ENCODE measurements at places on chromosomes 5 and 9.

GRCh38 chr9:15422372-15423230 lies at the start of gene SNAPC3:
TSS of gene SNAPC3 (plus strand) at chr9:15422876. CDS start at chr9:15422880, 4 bp downstream.
- DNase-seq = peak; percentile 90

GRCh38 chr5:36881807-36882206 lies 5.2 kb downstream of the NIPBL start:
- no peak for DNase-seq

DNA sequence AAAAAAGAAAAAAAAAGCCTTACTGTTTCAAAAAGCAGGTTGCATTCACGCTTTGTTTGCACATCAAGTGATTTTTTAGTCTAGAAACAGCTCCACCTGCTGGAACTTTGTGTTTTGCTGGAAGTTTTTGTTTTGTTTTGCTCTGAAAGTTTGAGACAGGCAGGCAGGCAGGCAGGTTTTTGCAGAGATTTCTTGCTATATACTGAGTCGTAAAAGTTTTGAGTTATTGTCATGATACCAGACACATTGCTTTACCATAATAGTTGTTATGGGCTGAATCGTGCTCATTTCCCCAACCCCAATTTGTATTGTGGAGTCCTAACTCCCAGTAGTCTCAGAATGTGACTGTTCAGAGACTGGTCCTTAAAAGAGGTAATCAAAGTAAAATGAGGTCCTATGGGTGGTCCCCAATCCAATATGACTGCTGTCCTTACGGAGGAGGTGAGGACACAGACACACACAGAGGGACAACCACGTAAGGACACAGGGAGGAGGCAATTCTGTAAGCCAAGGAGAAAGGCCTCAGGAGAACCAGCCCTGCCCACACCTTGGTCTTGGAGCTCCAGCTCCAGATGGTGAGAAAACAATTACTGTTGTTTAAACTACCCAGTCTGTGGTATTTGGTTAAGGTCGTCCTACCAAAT lies 20.9 kb downstream of the OR2Y1 start:
- no peak for DNase-seq

GRCh38 chr5:68898951-68899471 lies 194.8 kb upstream of the SLC30A5 start:
- DNase-seq = no peak

DNA sequence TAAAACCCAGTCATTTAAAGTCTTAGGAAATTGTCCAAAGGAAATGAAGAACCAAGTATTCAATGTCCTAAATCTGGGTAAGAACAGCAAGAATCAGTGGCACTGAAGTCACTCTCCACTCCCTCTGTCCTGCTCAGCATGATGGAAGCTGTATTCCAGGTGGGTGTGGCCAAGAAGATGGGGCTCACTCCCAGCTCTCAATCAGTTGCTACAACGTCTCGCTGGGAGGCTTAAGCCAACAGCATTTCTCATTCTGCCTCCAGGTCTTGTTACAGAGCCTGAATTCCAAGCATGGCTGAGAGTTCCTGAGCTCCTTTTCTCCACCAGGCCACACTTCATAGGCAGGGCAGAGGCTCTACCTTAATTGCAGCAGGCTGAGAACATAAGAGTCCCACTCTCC lies 41.2 kb upstream of the TRIO start:
- DNase-seq = no peak

DNA sequence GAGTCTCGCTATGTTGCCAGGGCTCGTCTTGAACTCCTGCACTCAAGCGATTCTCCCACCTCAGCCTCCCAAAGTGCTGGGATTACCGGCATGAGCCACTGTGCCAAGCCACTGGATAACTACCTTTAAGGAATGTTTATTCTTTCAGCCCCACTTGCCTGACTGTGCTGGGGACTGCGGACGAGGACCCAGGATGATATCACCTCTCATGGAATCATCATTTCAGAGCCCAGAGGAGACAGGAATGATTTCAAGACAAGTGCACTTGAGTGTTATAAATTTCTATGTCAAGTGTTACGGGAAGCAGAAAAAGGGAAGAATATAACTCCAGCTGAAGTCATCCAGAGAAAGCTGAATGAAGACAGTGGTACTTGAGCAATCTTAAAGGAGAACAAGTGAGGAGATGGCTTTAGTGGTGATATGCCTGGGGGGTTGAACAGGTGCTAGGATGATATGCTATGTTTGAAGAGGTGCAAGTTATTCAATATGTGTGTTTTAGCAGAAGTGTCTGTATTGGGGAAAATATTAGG lies 109.3 kb downstream of the DCP2 start:
- no peak for DNase-seq

- no peak for DNase-seq
These were observed 1.8 kb downstream of the MCTP1 start for GRCh38 chr5:95283022-95283615.

GRCh38 chr9:20290257-20290656 lies 332.0 kb downstream of the MLLT3 start:
- DNase-seq = no peak

GRCh38 chr9:105954517-105954916 lies 260.2 kb downstream of the TMEM38B start:
- DNase-seq = no peak

DNA sequence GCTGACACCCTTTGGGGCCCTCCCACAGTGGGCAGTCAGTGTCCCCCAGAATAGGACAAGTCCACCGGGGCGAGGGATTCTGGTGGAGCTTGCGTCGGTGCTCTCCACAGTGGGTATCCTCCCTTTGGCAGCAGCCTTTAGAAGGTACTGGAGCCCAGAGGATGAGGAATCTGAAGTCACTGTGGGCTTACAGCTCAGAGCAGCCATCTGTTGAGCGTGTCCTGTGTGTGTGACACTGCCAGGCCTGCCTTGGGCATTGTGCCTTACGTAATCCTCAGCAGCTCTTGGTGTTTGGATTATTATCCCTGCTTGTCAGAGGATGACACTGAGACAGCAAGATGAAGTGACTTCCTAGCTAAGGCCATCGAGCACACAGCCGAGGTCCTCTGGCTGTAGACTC lies 12.6 kb downstream of the URM1 start:
- DNase-seq = no peak

DNA sequence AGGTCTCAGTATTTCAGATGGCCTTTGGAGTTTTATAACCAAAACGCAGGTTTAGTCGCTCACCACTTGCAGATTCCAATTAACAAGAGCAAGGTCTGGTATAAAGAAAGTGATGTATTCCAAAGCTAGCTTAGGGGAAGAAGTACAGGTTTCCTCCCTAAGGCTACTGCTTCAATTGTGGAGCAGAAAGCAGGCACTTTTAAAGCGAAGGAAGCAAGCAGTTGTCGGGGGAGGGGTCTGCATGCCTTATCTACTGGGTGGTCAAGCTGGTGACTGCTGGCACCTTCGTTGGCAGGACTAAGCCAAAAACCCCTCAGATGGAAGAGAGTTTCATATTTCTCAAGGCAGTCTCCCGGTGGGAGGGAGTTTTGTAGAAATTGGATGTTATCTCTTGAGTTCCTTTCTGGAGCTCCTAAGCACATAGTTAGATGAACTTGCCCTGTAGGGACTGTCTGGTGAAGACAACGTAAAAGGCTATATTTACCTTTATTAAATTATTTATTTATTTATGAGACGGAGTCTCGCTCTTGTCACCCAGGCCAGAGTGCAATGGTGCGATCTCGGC lies 1.6 kb upstream of the TMEM245 start:
- no peak for DNase-seq

GRCh38 chr9:84667571-84668195 lies 1.8 kb upstream of the NTRK2 start:
- DNase-seq = no peak

- no peak for DNase-seq
These were observed 47.1 kb downstream of the SLC38A9 start for GRCh38 chr5:55665065-55665464.

- no peak for DNase-seq
These were observed 457.3 kb downstream of the RASEF start for GRCh38 chr9:82605657-82606031.

- DNase-seq = no peak
These were observed 181.2 kb downstream of the MACROH2A1 start for GRCh38 chr5:135217669-135218485.

DNA sequence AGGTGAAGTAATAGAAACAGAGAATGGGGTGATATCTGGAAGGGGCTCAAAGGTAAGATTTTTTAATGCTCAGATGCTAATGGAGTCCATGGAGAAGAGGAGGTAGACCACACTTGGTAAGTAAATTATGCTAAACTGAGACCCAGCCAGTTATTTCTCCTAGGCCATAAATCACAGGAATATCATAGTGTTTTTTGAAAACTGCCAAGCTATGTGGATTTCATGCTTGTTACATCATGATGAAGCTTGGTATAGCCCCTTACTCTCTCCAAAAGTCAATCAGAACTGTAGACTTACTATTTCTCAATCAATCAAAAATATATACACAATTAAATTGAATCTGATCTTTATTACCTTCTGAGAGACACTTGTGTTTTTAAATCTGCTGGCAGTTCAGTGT lies 252.9 kb downstream of the PJA2 start:
- no peak for DNase-seq

DNA sequence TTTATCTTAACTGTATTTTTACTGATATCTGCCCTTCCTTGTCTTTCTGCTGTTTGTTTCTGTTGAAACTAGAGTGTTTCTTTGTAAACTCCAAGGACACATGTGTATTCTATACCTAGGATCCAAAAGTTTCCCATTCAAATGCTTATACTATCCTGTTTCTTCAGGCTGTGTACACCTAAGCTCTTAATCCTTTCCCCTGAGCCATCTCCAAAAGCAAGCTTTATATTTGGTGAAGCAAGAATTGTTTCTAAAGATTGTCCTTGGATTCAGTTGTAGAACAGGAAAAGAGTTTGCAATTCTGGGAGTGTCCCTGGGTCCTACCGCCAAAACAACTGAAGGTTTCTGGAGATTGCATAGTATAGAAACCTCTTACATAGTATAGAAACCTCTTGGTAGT lies 65.9 kb downstream of the CWC27 start:
- DNase-seq = no peak

DNA sequence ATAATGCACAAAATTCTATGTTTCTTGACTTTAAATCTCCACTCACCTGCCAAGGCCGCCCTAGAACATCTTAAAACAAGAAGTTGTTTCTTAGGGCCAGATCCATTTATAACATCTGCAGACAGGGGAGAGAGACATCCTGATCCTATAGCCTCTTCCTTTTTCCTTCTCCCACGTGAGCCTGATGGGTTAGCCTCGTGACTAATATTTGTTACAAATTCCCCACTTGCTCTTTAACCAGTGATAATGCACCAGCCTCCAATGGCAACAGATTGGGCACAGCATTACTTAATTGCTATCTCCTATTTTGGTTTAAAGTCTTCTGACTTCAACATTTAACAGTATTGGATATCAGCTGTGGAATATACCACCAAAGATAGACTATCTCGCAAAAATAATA lies 196.5 kb downstream of the GADD45G start:
- no peak for DNase-seq

- no peak for DNase-seq
These were observed 163.5 kb upstream of the MSX2 start for GRCh38 chr5:174560861-174561260.

DNA sequence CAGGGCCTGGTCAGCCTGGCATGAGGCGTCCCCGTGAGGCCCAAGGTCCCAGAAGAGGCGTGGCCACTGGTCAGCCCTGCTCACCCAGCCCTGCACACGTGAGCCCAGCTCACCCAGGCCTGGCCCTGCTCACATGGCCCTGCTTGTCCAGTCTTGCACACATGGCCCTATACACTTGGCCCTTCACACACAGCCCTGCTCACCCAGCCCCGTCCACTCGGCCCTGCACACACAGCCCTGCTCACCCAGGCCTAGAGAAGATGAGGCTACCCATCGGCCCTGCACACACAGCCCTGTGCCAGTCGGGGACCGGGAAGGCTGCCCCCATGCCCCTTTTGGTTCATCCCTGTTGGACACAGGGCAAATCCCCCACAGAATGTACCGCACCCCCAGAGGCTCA lies 28.4 kb downstream of the ZDHHC11B start:
- DNase-seq = no peak

DNA sequence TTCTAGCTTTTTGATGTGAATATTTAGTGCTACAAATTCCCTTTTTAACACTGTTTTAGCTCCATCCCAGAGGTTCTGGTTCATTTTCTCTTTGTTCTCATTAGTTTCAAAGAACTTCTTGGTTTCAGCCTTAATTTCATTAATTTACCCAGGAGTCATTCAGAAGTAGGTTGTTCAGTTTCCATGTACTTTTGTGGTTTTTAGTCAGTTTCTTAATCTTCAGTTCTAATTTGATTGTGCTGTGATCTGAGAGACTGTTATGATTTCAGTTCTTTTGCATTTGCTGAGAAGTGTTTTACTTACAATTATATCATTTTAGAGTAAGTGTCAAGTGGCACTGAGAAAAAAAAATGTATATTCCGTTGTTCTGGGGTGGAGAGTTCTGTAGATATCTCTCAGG lies 240.1 kb upstream of the RASA1 start:
- DNase-seq = no peak

- no peak for DNase-seq
These were observed 387.6 kb downstream of the ELAVL2 start for GRCh38 chr9:23438299-23438907.

DNA sequence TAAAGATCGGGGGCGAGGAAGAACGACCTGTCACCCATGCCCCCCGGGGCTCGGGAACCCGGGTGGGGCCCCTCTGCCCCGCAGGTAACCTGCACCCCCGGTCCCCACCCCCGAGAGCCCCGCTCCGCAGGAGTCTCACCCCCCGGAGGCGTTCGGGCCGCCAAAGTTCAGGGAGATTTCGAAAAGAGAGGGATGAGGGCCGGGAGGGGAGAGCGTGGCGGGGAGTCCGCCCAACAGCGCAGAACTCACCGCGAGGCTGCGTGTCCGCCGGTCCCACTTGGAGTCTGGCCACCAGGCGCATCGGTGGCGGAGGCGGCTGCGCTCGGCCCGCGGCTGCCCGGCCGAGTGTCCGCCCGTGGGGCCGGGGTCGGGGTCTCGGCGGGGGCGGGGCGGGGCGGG lies at the start of gene PHF19:
TSS of gene PHF19 (minus strand) at position 347 of the 399 bp plus-strand sequence. CDS start 2,447 bp downstream, outside the sequence.
- DNase-seq = no peak

- DNase-seq = no peak
These were observed 376.6 kb downstream of the EFNA5 start for GRCh38 chr5:107294211-107294550.

DNA sequence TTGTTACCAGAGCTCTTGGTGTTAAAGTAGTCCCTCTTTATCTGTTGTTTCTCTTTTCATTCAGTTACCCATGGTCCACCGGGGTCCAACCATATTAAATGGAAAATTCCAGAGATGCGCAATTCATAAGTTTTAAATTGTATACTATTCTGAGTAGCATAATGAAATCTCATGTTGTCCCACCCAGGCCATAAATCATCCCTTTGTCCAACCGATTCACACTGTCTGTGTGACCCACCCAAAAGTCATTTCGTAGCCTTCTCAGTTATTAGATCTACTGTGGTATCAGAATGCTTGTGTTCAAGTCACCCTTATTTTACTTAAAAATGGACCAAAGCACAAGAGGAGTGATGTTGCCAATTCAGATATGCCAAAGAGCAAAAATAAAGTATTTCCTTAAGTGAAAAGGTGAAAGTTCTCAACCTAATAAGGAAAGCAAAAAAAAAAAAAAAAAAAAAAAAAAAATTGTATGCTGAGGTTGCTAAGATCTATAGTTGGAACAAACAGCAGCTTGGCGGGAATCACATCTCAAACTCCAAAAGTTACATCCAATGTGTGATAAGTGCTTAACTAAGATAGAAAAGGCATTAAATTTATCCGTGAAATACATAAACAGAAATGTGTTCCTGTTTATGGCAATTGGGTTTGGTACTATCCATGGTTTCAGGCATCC lies 106.8 kb upstream of the GPBP1 start:
- DNase-seq = no peak

- no peak for DNase-seq
These were observed 1.8 kb downstream of the SCAMP1 start for GRCh38 chr5:78362220-78362619.

- no peak for DNase-seq
These were observed 174.3 kb downstream of the TRPM3 start for GRCh38 chr9:70947086-70947485.

GRCh38 chr5:63286724-63287123 lies 675.5 kb downstream of the HTR1A start:
- DNase-seq = no peak

All from stimulated activated CD8-positive, alpha-beta memory T cell treated with anti-CD3 and anti-CD28 coated beads, Interleukin-2, amount 100 ng/mL, for 48 hours (primary cell).